ENCODE measurements at places on chromosomes 3 and 15. TPM values are rescaled to one million over a fixed set of nuclear protein-coding genes. Genes with fewer than 3 reads are reported as not detected.

Gene DLL4
- 20.8 TPM for total RNA-seq

Gene PAQR5
- 1.2 TPM for total RNA-seq

Gene PPP2R3A
- total RNA-seq = 136 TPM

Gene APBA2
- 1.0 TPM for total RNA-seq

Gene RHO
- total RNA-seq = not detected

Gene BCL6
- total RNA-seq = 109 TPM
